NCI-H2029 treated with DMSO at 0.1 percent for 48 hours (cell line): ENCODE measurements at places on chromosomes 2 and 18.

DNA sequence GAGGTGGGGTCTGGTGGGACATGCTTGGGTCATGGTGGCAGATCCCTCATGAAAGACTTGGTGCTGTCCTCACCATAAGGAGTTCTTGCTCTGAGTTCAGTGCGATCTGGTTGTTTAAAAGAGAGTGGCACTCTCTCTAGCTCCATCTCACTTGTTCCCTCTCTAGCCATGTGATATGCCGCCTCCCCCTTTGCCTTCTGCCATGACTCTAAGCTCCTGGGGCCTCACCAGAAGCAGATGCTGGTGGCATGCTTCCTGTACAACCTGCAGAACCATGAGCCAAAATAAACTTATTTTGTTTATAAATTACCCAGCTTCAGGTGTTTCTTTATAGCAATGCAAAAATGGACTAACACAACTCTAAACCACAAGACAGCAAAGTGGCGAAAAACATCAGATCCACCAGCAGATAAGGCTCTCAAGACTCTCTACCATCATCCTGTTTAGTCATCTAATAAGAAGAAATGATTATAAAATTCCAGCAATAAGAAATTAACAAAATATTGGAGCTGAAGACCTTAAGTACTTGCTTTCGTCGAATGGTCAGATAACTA, 75.5 kb downstream of the OLA1 start:
- DNase-seq, result no peak

DNA sequence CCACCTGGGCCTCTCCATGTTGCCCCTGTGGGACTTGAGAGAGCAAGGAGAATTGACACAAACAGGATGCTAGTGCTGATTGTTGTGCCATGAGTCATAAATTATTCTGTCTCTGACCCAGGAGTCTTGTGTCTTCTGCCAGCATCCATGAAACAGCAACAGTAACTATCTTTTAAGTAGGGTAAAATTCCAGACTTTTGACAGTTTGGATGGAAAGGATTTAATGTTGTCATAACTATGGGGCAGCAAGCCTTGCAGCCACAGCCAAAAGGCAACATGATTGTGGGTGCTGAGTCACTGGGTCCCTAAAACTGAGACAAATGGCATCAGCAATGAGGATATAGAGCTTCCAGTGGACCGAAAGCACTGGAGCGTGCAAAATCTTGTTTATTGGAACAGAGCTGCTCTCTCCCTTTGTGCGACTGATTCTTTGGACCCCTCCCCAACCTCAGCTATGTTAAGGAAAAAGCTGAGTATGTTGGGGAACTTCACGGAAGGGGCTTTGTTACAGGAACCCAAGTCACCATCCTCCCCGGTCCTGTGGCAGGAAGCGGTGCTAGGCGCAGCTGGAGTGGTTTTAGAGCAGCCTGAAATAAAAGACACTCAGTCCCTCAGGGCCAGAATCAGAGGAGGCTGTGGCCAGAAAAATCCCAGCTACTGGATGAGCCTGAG, 9.6 kb upstream of the ITPRIPL1 start:
- no peak for DNase-seq

DNA sequence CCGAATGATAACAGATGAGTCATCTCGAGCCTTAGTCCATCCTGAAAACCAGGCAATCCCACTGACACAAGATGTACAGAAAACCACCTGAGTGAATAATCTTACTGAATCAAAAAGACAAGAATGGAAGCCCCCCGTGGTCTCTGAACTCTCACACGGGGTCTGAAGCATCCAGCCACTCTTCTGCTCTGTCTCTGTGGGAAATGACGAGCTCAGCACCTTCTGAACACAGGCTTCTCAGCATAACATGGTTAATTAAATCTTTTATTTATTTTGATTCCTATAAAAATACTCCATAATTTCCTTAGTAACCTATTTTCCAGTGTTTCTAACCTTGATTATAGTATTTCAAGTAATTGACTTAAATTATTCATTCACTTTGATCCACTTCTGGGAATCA, 203.7 kb downstream of the TMEM163 start:
- no peak for DNase-seq

- DNase-seq, result no peak
These were observed 186.2 kb upstream of the GCFC2 start for GRCh38 chr2:75896779-75897366.

DNA sequence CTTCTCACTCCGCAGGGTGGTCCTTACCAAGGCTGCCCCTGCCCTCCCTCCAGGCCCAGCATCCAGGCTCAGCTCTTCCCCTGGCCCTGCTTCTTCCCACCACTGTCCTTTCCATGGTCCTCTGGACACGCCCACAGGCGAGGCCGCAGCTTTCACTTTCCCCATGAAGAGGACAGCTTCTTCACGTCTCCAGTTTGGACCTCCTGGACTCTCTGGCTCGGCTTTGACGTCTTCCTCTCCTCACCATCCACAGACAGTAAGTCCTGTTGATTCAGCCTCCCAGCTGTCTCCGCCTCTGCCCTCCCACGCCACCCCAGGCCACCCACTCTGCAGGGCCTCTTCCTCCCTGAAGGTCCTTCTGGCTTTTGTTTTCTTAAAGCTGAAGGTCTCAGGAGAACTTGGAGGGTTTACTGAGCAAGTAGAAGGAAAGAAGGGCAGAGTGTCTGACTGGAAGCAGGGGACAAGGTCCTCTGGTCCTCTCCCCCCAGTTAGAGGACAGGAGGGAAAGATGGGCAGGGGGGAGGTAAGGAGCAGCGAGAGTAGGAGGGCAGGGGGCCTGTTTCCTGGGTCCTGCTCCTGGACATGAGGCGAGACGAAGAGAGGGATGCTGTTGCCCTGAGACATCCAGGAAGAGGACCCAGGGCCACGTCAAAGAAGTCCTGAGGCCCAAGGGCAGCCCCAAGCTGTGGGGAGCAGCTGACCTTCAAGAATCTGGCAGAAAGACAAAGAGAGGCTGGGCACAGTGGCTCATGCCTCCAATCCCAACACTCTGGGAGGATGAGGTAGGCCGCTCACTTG, 24.7 kb upstream of the NMUR1 start:
- DNase-seq, result no peak

- DNase-seq, result no peak
These were observed 23.5 kb downstream of the SRSF7 start for GRCh38 chr2:38727661-38728060.

- DNase-seq, result no peak
These were observed 894 bp downstream of the SMAD7 start for GRCh38 chr18:48949606-48950535.

DNA sequence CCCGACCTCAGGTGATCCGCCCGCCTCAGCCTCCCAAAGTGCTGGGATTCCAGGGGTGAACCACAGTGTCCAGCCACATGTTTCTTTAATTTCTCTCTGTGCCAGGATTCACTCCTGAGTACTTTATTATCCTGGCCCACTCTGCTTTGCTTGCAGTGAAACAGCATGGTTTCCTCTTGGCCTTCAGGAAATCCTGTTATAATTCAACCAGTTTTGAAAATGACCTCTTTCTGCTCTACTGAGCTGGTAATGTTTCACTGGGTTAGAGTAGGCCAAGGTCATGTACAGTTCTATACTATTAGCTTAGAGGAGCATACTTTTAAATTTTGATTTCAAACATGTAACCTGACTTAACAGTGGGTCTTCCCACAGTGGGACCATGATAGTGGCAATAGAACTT, 90.6 kb upstream of the PELI1 start:
- DNase-seq, result no peak
